CD4-positive, alpha-beta T cell (primary cell): ENCODE measurements at places on chromosomes 3 and 15. TPM values are rescaled to one million over a fixed set of nuclear protein-coding genes. Genes with fewer than 3 reads are reported as not detected.
A peak's percentile ranks its signal among the peaks of the same experiment; 100 is the strongest.

GRCh38 chr3:33829720-33830119 is 31.3 kb downstream of the PDCD6IP start:
- peaks cover 56% of the 10 kb centered on the region for H3K36me3 ChIP-seq
- H3K4me1 ChIP-seq = peaks cover 4% of the 10 kb centered on the region
- H3K27me3 ChIP-seq = no peaks in the 10 kb centered on the region
- no peak for DNase-seq
- no peak overlapping the region for H3K27ac ChIP-seq

- no peaks in the 10 kb centered on the region for H3K27me3 ChIP-seq
- no peak overlapping the region for H3K27ac ChIP-seq
- no peak overlapping the region for H3K4me3 ChIP-seq
- DNase-seq = no peak
Observed at GRCh38 chr3:78979028-78979427, 788.8 kb downstream of the ROBO1 start.

- H3K4me3 ChIP-seq = no peak overlapping the region
- DNase-seq = peak; percentile 64
- no peaks in the 10 kb centered on the region for H3K36me3 ChIP-seq
- peaks cover 6% of the 10 kb centered on the region for H3K4me1 ChIP-seq
- no peak overlapping the region for H3K27ac ChIP-seq
Observed at GRCh38 chr15:91032919-91033803, 10.8 kb upstream of the VPS33B start.

- peaks cover 57% of the 10 kb centered on the region for H3K36me3 ChIP-seq
- peak overlapping the region; percentile 6 for H3K27ac ChIP-seq
- no peak for DNase-seq
- no peaks in the 10 kb centered on the region for H3K27me3 ChIP-seq
Observed at GRCh38 chr3:30660136-30660535, 53.7 kb downstream of the TGFBR2 start.

GRCh38 chr3:130738241-130738640 is 8.4 kb downstream of the PIK3R4 start:
- no peak overlapping the region for H3K4me3 ChIP-seq
- peaks cover 8% of the 10 kb centered on the region for H3K4me1 ChIP-seq
- H3K27me3 ChIP-seq = no peaks in the 10 kb centered on the region

DNA sequence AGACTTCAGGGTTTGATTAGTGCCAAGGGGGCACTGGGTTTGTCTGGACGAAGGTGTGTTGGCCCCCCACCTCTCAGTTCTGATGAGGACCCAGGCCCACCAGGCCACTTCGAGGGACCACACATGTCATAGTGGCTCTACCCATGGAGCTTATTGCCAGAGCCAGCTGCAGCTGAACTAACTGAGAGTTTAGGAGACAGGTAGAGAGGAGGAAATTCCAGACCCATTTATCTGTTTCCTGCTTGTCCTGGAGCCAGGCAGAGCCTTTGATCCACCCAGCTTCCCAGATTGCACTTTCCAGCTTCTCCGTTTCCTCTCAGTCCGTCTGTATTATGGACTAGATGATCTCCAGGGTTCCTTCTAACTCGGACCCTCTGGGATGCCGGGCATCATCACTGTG is 20.9 kb downstream of the SLC24A1 start:
- peaks cover 6% of the 10 kb centered on the region for H3K4me1 ChIP-seq
- H3K27ac ChIP-seq = no peak overlapping the region
- H3K4me3 ChIP-seq = no peak overlapping the region
- no peaks in the 10 kb centered on the region for H3K36me3 ChIP-seq
- DNase-seq = no peak

DNA sequence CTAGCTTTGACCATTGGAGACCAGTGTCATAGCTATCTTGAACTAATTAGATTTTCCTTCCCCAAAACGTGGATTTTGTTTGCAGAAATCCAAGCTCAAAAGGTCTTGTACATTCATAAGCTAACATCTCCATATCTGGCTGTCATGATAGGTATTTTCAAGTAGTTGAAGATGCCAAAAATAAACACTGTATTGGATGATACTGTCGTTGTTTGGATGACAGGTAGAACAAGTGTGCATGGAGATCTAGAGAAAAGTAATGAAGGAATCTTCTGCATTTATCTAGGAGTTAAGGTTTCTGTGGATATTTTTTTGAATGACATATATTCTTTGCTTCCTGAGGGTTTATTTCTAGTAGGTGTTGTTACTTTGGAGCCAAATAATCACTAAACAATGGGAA is 1696.1 kb downstream of the SI start:
- H3K27ac ChIP-seq = no peak overlapping the region
- H3K4me1 ChIP-seq = no peaks in the 10 kb centered on the region
- no peaks in the 10 kb centered on the region for H3K27me3 ChIP-seq
- H3K4me3 ChIP-seq = no peak overlapping the region
- DNase-seq = no peak

DNA sequence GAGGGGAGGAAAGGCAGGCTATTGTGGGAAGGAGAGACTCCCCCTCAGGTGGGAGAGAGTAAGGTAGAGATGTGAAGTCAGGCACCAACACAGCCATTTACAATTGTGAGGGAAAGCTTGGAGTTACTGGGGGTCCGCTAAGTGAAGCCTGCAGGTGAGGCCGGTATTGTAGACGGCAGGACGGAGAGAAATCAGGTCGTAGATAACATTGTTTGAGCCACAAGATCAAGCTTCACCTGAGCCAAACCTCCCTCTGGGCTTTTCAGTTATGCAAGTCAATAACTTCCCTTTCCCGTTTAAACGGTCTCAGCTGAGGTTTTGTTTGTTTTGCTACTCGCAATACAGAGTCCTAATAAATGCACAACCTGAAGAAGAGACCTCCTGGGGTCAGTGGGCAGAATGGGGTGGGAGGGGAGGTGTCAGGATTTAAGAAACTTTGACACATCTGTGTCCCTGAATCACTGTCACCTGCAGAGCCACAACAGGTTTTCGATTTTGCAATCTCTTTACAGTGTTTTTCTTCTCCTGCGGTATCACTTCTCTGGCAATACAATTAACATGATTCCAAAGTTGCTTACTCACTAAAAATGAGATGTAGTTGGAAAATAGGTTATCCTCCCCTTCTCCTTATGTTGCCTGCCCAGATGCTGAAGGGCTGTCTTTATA is 72.0 kb upstream of the GLCE start:
- no peaks in the 10 kb centered on the region for H3K27me3 ChIP-seq
- DNase-seq = no peak
- H3K27ac ChIP-seq = no peak overlapping the region
- H3K36me3 ChIP-seq = no peaks in the 10 kb centered on the region
- no peak overlapping the region for H3K4me3 ChIP-seq

GRCh38 chr3:100216713-100217112 is 44.1 kb upstream of the TBC1D23 start:
- no peak overlapping the region for H3K4me3 ChIP-seq
- H3K36me3 ChIP-seq = no peaks in the 10 kb centered on the region
- H3K27ac ChIP-seq = no peak overlapping the region
- H3K27me3 ChIP-seq = peaks cover 2% of the 10 kb centered on the region

GRCh38 chr15:40664909-40665308 is 30.1 kb upstream of the RAD51 start:
- H3K4me3 ChIP-seq = no peak overlapping the region
- H3K27me3 ChIP-seq = no peaks in the 10 kb centered on the region
- H3K4me1 ChIP-seq = no peaks in the 10 kb centered on the region
- DNase-seq = no peak

GRCh38 chr15:35698966-35699575 is 153.1 kb upstream of the DPH6 start:
- H3K4me1 ChIP-seq = no peaks in the 10 kb centered on the region
- DNase-seq = no peak
- no peak overlapping the region for H3K4me3 ChIP-seq
- H3K27me3 ChIP-seq = no peaks in the 10 kb centered on the region

- H3K4me3 ChIP-seq = peak overlapping the region; percentile 68
- H3K27ac ChIP-seq = no peak overlapping the region
- H3K4me1 ChIP-seq = peaks cover 17% of the 10 kb centered on the region
- no peak for DNase-seq
Observed at GRCh38 chr15:89576417-89576773, 1.1 kb downstream of the TICRR start.

GRCh38 chr3:192577271-192577670 is 150.1 kb downstream of the FGF12 start:
- H3K36me3 ChIP-seq = no peaks in the 10 kb centered on the region
- no peak overlapping the region for H3K4me3 ChIP-seq
- H3K27ac ChIP-seq = no peak overlapping the region
- no peaks in the 10 kb centered on the region for H3K27me3 ChIP-seq
- no peak for DNase-seq
- H3K4me1 ChIP-seq = no peaks in the 10 kb centered on the region

DNA sequence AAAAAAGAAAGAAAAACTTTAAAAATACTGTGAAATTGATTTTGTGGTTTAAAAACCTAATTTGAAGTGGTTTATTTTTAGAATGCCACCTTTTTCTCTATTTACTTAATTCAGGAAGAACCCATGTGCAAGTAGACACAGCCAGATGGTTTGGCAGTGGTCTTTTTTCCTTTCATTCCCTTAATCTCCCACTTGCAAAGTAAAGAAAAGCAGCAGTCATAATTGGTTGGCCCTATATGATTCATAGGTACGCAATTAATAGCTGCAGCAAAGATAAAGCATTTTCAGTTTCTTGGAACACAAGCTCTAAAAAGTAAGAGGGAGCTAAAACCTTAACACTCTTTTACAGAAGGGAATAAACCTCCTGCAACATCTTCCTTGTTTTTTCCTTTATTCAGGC is 115.3 kb downstream of the MECOM start:
- no peak overlapping the region for H3K4me3 ChIP-seq
- no peaks in the 10 kb centered on the region for H3K36me3 ChIP-seq
- no peaks in the 10 kb centered on the region for H3K4me1 ChIP-seq
- no peak overlapping the region for H3K27ac ChIP-seq

GRCh38 chr15:44308415-44308814 is 19.9 kb downstream of the GOLM2 start:
- no peak overlapping the region for H3K27ac ChIP-seq
- H3K36me3 ChIP-seq = peaks cover 7% of the 10 kb centered on the region
- H3K4me3 ChIP-seq = no peak overlapping the region
- H3K4me1 ChIP-seq = no peaks in the 10 kb centered on the region
- no peaks in the 10 kb centered on the region for H3K27me3 ChIP-seq
- DNase-seq = no peak

ARHGAP31 gene
- 2.4 TPM for total RNA-seq

IFT122 gene
- 26.7 TPM for total RNA-seq

GJD2 gene
- not detected for total RNA-seq

NEK10 gene
- total RNA-seq = 0.77 TPM

COL6A5 gene
- total RNA-seq = not detected

SLC9C1 gene
- total RNA-seq = not detected

TMCO5A gene
- not detected for total RNA-seq

CCPG1 gene
- 29.9 TPM for total RNA-seq

BNC1 gene
- total RNA-seq = not detected

DLEC1 gene
- total RNA-seq = 4.4 TPM

SPINK8 gene
- total RNA-seq = not detected

FRMD4B gene
- total RNA-seq = 5.5 TPM

IFT57 gene
- 56.6 TPM for total RNA-seq

OSTN gene
- total RNA-seq = not detected
